ENCODE measurements at places on chromosomes 2 and 18. TPM values are rescaled to one million over a fixed set of nuclear protein-coding genes. Genes with fewer than 3 reads are reported as not detected.

Gene RAB17
- 0.32 TPM for total RNA-seq

Gene LDLRAD4
- 2.4 TPM for total RNA-seq

Gene PER2
- 8.3 TPM for total RNA-seq

Gene UGT1A5
- total RNA-seq, result not detected

Gene FAHD2A
- total RNA-seq, result 29.3 TPM

Gene MC5R
- total RNA-seq, result not detected

Gene COL3A1
- 0.21 TPM for total RNA-seq

Gene KLHL41
- 0.15 TPM for total RNA-seq

Gene NEU4
- total RNA-seq, result 0.28 TPM

Gene CLASP1
- 24.8 TPM for total RNA-seq

Gene ITGA4
- total RNA-seq, result 1.4 TPM

Gene DYNAP
- not detected for total RNA-seq

Gene RGPD3
- total RNA-seq, result 0.16 TPM

Gene C18orf54
- total RNA-seq, result 2.1 TPM

Gene FKBP1B
- total RNA-seq, result 11.9 TPM
